ENCODE measurements at places on chromosomes 1 and 21.
A peak's percentile ranks its signal among the peaks of the same experiment; 100 is the strongest.

- no peak for DNase-seq
These were observed 9.3 kb upstream of the FCAMR start for GRCh38 chr1:206979379-206980043.

DNA sequence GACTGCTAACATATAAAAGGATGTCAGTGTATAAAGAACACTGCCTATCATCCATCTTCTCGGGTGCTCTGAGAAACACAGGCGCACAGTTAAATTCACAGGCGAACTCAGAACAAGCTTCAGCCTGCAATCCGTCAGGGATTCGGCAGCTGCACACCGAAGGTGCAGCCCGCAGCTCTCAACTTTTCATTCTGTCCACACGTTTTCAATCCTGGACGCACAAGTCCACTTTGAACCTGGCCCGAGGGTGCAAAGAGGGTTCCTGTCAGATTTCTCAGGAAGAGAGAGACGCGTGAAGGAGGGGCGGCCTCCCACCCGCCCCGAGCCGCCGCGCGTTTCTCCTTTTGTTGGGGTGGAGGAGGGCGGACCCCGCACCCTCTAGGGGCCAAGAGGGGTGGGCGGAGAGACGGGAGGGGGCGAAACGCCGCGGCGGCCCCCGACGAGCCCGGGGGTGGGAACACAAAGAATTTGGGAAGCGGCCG lies 724 bp downstream of the DOCK7 start:
- DNase-seq = peak; percentile 49

DNA sequence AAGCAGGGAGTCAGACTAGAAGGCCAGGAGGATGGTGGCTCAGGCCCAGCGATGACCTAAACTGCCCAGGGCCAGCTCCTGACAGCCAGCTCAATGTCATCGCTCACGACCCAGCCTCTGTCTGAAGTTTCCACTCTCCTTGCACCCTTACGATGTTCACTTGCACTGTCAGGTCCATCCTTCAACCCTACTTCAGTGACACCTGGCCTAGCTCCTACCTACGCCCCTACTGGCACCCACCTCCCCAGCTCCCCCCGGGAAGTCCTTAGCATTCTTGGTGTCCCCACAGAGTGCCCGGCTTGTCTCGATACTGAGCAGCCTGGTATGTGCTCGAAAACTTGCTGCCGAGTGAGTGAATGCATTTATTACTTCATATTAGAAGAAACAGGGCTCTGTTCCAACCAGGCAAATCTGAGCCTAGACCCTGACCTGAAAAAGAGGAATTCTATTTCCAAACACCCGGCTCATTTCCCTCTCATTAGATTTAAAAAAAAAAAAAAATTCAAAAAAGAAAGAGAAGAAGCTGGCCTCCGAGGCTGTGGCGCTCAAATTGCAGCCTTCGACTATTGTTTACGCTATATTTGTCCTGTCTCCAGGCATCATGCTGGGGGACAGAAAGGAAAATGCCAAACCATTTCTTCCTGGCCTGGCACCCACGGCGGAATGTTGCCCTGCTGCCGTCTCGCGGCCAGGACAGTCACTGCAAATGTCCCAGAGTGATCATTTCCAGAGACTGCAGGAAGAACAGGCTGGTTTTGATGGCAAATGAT lies 29.8 kb upstream of the LRRC38 start:
- DNase-seq = peak; percentile 66

DNA sequence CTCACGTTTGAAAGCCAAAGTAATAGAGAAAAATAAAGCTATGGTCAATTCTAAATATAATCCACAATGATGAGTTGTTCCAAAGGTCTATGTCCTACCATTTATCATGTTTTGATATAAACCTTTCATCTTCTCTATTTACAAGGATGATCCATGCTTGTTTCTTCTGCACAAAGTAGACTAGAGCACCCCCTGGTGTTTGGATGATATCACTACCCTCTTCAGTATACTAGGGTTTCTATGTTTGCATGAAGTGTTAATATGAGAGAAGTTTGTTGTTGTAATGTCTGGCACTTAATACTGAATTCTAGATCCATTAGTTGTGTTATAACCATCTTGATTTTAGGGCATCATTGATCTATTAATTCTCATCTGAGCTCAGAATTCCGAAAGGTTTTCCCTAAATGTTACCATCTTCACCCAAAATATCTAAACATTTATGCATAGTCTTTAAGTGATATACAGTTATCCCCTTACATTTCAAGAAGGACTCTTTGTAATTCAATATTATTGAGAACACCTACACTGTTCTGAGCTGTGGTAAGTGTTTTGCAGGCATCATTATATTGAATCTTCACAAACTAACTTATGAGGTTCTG lies 21.1 kb downstream of the CLDN8 start:
- DNase-seq = peak; percentile 27

DNA sequence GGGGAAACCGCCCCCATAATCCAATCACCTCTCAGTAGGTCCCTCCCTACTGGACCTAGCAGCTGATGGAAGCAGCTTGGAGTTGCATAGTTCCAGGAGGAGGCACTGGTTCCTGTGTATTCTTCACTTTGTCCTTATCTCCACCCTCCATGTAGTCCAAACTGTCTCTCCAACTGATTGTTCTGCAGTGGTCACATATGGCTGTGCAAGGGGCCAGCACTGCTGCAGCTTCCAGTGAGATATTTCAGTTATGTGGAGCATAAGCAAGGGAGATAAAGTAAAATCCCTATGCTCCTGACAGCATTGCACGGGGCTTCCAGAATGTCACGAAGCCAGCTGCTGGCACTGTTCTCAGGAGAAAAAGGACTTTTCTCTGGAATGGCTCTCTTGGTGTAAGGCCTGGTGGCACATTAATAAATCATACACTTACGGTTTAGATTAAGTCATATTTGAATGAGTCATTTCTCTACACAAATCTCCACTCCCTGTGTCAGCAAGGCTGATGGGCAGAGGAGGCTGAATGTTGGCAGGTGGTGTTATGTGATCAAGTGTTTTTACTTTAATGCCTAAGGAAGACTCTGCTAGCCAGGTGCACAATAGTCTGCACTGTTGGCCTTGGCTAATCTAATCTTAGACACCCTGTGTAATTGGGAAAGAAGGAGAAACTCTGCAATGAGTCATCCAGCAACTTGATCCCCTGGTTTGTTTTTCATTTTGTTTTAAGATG lies 93.4 kb downstream of the KCNK1 start:
- DNase-seq = no peak

GRCh38 chr21:27339902-27340301 lies 373.0 kb upstream of the ADAMTS5 start:
- no peak for DNase-seq

DNA sequence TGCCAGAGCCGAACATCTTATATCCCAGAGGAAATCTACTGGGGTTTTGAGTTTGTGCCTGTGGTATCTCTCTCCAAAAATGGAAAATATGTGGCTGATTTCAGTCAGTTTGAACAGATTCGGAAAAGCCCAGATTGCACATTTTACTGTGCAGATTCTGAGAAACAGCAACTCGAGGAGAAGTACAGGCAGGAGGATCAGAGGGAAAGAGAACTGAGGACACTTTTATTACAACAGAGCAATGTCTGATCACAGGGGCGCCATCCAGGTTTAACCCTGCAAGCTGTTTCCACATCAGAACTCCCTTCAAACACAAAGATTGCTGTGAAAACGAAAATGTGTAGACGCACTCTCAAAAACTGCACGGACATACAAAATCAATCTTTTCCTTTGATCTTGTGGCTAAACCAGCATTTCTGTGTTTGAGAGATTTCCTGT lies 43.4 kb downstream of the KCNJ15 start:
- no peak for DNase-seq

- no peak for DNase-seq
These were observed 108.6 kb upstream of the ERRFI1 start for GRCh38 chr1:8134546-8135235.

- no peak for DNase-seq
These were observed 6.8 kb upstream of the OTUD7B start for GRCh38 chr1:150017206-150017750.
